ENCODE measurements at places on chromosomes 2 and 18. TPM values are rescaled to one million over a fixed set of nuclear protein-coding genes. Genes with fewer than 3 reads are reported as not detected.

The C18orf54 gene
- total RNA-seq = 3.7 TPM

The CYTIP gene
- not detected for total RNA-seq

The SP5 gene
- not detected for total RNA-seq

The YES1 gene
- 103 TPM for total RNA-seq

The TMEM169 gene
- 0.45 TPM for total RNA-seq

The MOCOS gene
- 6.4 TPM for total RNA-seq

The SCN1A gene
- not detected for total RNA-seq

The CROCC2 gene
- total RNA-seq = not detected

The UGT1A10 gene
- not detected for total RNA-seq

The RNU2-63P gene
- total RNA-seq = not detected

The HTR2B gene
- total RNA-seq = under 0.01 TPM

The CTIF gene
- 10.1 TPM for total RNA-seq

The UCN gene
- total RNA-seq = 0.15 TPM

The RTP5 gene
- not detected for total RNA-seq

The SCN9A gene
- total RNA-seq = 13.6 TPM

The CFC1 gene
- not detected for total RNA-seq

The LHCGR gene
- not detected for total RNA-seq

The ADRA2B gene
- not detected for total RNA-seq

The SLC40A1 gene
- 1.7 TPM for total RNA-seq

The MDH1B gene
- total RNA-seq = 0.34 TPM

The EN1 gene
- total RNA-seq = 0.17 TPM

The LYPD6B gene
- total RNA-seq = not detected

The MRO gene
- 0.30 TPM for total RNA-seq

The SFT2D3 gene
- total RNA-seq = 3.7 TPM

The UGT1A4 gene
- not detected for total RNA-seq

The CD28 gene
- total RNA-seq = not detected

The TRABD2A gene
- total RNA-seq = 6.8 TPM

The ALPI gene
- total RNA-seq = not detected

The MC5R gene
- total RNA-seq = not detected

The ST8SIA5 gene
- not detected for total RNA-seq

The LBX2 gene
- total RNA-seq = 1.3 TPM

The TGFA gene
- total RNA-seq = not detected

The CCDC148 gene
- total RNA-seq = 0.50 TPM

The CYP1B1 gene
- 86.6 TPM for total RNA-seq

The FZD7 gene
- total RNA-seq = 30.6 TPM

All from bronchus fibroblast of lung (primary cell).